Stimulated activated CD4-positive, alpha-beta T cell treated with anti-CD3 and anti-CD28 coated beads, Interleukin-1b, Interleukin-23, amount 100 ng/mL, for 1 hour (primary cell): ENCODE measurements at places on chromosomes 3 and 15.

DNA sequence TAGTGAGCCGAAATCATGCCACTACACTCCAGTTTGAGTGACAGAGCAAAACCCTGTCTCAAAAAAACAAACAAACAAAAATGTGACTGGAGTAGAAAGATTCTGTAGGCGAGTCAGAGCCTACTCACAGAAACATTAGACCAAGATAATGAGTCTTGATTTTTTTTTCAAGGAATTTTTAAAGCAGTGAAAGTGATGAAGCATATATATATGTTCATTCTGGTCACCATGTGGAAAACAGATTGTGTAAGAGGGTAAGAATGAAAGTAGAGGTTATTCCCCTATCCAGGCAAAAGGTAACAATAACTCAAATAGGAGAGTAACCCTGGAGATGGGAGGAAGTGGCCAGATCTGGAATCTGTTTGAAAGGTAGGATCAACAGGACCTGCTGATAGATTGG, 26.2 kb upstream of the FHIT start:
- DNase-seq, result no peak

DNA sequence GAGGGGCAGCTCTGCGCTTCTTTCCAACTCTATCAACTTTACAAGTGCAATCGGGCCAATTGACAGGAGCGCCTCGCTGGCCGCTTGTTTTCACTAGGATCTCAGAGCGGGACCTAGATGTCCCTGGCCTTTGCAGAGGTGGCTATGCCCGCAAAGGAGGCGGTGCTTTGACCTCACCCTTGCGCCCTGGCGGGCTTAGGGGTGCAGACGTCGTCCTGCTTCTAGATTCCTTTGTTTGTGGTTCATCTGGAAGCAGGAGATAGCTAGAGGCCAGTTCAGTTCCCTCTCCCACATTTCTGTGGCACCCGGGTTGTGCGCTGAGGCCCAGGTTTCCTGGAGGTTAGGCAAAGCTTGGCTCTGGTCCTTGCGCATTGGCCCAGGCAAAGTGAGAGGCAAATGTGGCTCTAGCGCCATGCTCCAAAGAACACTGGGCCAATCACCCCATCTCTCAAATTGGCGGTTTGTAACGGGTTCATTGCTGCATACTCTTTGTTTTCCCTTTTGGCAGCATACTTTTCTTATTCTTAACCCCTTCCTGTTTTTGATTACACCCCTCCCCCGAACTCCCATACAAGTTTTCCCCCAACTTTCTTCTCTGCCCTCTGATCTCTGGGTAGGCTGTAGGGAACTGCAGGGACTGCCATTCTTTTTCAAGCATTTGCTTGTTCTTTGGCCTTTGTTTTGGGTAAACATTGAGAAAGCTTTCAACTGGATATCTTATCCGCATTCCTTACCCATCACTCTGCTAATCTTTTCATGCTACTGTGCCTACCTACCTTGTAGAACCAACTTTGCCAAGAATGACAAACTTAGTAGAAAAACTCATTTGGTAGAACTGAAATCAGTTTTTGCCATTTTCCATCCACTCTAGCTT, 1.4 kb downstream of the PPM1L start:
- no peak for DNase-seq

GRCh38 chr3:56630966-56631365, 52.1 kb downstream of the TASOR start:
- no peak for DNase-seq

DNA sequence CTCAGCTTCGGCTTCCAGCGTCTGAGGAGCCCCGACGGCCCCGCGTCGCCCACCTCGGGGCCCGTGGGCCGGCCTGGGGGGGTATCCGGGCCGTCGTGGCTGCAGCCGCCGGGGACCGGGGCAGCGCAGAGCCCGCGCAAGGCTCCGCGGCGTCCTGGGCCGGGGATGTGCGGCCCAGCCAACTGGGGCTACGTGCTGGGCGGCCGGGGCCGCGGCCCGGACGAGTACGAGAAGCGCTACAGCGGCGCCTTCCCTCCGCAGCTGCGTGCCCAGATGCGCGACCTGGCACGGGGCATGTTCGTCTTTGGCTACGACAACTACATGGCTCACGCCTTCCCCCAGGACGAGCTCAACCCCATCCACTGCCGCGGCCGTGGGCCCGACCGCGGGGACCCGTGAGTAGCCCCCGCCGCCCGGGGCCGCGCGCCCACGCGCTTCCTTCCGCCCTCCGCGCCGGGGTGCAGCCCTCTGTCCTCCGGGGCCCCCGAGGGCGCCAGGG, 462 bp downstream of the EDEM1 start:
- DNase-seq, result no peak

- DNase-seq, result no peak
Measured at GRCh38 chr15:56886363-56886931, 32.0 kb upstream of the TCF12 start.

DNA sequence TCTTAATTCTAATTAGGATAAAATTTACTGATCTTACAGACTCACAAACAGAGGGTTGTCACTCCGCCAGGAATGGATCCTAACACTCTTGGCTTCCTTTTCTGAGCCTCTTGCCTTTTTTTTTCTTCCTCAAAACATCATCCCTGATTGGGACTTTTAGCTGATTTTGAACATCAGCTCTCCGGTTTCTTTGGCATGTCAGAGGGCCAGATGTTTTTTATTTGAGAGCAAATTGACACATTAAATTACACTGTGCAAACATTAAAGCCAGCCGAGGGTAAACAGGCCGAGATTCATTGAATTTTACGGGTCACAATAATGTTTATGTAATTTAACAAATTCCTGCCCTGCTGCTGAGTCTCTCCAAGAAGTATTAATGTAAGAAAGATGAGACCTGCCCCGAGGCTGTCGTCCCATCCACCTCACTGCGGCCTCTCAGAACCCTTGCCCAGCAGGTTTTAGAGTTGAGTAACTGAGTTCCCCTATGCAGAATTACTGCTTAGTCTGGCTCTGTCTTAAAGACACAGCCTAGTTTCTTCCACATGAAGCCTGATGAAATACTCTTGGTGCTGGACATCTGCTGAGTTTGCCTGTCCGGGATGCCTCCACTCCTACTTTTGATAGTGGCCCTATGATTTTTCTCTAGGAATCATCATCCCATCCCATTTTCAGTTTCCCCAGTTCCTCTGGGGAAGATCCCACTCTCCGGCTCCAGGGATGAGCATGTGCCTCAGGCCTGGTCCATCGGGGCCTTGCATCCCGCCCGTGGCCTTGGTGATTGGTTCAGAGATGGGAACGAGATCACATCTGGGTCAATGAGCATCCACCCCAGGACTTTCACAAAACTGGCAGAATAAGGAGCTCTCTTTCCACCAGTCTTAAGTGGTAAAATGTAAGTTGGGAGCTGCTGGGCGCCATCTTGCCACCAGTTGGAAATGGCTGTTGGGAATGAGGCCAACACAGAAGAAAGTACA, 226.6 kb upstream of the TLE3 start:
- no peak for DNase-seq

DNA sequence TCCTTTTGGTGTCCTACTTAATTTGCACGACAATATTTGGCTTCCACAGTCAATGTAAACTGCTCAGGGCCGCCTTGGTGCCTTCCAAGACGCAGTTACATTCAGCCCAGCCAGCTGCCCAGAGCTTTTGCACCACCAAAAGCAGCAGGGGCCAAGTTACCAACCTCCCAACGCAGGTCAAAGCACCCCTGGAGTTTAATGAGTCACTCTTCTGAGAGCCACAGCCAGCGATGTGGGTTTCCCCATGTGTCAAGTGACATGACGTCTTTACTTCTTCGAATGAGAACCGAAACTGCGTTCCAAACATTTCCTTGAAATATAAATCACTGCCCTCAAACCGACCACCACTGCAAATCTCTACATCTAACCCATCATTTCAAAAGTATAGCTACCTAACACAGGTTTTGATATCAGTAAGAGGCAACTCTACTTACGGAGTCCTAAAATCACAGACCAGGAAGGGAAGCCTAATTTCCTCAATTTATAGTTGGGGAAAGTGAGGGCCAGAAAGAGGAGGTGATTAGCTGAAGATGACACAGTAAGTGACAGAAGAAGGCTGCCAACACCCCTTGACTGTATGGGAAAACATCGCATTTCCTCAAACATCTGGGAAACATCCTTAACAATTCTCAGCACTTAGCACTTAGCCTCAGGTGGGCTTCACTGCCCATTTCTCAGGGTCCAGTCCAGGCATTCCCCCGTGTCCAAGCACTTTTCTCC, 24.5 kb downstream of the MB21D2 start:
- no peak for DNase-seq

- no peak for DNase-seq
Measured at GRCh38 chr3:77169823-77170222, 129.9 kb downstream of the ROBO2 start.

GRCh38 chr15:71962537-71962936, 152.2 kb downstream of the NR2E3 start:
- DNase-seq, result no peak

DNA sequence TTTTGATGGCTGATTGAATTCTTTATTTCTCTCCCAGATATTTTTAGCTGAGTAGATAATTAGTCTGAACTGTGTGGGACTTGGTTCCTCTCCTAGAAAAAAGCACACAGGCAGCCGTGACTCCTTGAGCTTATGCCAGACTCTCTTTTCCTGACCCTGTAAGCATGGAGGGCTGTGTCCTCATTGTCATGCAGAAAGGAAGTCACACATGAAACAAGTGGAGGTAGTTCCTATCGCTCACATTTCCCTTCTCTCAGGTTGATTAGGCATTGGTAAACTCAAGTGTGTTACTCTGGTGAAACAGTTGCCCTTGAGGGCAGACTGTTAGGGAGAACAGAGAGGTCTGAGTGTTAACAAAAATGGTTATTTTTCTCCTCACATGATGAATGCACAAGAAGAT, 6.3 kb upstream of the RTP4 start:
- DNase-seq, result no peak

- no peak for DNase-seq
Measured at GRCh38 chr3:101303836-101304235, 16.5 kb downstream of the IMPG2 start.

DNA sequence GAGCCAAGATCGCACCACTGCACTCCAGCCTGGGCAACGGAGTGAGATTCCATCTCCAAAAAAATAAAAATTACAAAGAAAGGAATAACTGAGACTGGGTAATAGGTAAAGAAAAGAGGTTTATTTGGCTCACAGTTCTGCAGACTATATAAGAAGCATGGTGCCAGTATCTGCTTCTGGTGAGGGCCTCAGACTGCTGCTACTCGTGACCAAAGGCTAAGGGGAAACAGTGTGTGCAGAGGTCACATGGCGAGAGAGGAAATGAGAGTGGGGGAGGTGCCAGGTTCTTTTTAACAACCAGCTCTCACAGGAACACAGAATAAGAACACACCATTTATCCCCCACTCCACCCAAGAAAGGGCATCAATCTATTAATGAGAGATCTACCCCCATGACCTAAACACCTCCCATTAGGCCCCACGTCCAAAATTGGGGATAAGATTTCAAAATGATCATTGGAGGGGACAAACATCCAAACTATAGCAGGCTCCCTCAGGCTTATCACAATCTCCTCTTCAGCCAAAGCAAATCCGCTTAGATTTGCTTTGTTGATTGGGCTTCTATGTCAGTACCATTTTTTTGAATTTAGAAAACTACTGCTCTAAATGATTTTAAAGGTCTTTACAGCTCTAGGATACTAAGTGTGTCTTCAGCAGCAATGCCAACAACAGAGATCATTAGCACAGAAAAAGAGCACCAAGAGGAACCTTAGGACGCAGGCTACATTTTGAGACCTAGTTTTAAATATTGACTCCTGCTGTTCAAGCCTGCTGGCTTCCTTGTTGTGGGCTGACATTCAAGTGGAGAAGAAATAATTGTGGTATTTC, 84.2 kb upstream of the TBL1XR1 start:
- DNase-seq, result no peak

DNA sequence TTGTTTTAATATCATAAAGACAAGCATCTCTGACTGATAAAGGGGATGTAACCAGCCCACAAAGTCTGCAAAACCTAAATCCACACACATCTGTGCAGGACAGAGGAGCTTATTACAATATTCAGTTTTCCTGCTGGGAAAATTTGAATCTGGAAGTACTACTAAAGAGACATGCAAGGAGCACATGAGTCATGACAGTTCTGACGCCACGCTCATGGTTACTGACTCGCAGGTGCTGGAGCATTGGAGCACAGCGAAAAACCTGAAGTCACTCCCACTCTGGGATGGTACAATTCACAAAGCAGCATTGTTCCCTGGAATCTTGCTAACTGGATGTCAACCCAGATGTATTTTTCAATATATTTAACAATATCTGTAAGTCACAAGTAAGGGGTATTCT, 7.6 kb upstream of the ISL2 start:
- DNase-seq, result no peak

- no peak for DNase-seq
Measured at GRCh38 chr3:111285694-111286093, 214.1 kb downstream of the NECTIN3 start.

- no peak for DNase-seq
Measured at GRCh38 chr15:92159906-92160841, 233.5 kb upstream of the ST8SIA2 start.

DNA sequence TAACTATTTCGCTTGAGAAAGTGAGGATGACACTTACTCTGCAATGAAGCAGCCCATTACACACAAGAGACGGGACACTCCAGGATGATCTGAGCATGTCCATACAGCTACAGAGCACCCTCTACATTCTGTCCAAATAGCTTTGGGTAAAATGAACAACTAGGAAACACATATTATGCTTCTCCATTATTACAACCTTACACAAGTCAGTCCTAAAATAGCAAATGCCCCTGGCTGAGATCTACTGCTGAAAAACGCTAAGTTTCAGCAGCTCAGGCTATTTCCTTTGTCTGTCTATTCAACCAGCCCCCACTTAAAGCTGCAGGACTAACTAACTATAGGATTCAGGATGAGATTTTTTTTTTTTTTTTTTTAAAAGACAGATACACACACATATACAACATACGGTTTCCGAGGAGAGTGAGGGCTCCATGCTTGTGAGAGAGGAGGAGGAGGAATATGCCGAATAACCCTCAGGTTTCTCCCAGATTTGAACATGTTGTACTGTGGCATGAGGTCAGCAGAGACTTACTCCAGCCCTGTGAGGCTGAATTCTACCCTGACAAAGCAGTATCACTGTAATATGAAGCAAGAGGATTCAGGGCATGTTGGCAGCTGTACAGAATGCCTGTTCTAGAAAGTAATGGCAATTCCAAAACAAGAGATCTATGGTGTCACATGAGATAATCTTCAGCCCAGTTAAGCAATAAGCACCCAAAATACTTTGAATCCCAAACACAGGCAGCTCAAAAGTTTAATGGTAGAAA, 117.3 kb upstream of the PLXND1 start:
- DNase-seq, result no peak

DNA sequence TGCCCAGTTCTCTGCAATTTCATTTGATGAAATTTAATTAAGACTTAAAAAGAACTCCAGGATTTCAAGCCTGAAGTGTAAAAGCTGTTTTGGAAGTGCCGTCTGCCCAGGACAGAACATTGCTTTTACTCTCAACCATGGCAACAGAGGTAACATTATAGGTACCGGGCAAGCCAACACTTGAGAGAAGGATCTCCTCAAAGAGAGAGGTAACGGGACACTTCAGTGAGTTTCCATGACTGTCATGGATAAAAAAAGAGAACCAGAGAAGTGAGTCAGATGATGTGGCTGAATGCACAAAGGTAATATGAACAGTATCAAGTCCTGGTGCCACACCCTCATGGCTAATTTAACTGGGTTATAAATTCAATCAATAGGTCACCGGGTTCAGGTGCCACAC, 130.2 kb upstream of the LMOD3 start:
- no peak for DNase-seq
